Sciatic nerve (tissue), 2 donors: ENCODE measurements at places on chromosomes 11 and 22. TPM values are rescaled to one million over a fixed set of nuclear protein-coding genes. Genes with fewer than 3 reads are reported as not detected.
A peak's percentile ranks its signal among the peaks of the same experiment; 100 is the strongest.

GRCh38 chr11:121844016-121844415 lies 272.0 kb downstream of the BLID start:
- no peak for DNase-seq

GRCh38 chr11:34448223-34448994 lies 9.7 kb downstream of the CAT start:
- DNase-seq: no peak

GRCh38 chr22:47119181-47119580 lies 356.7 kb downstream of the TBC1D22A start:
- DNase-seq: no peak

The DDTL gene
- total RNA-seq: 4.0 TPM

- peak; percentile 66 for DNase-seq
Measured at GRCh38 chr11:86592659-86593451, 79.6 kb downstream of the ME3 start.

The MS4A12 gene
- not detected for total RNA-seq

- DNase-seq: no peak
Measured at GRCh38 chr11:128246364-128246801, 341.0 kb downstream of the ETS1 start.

DNA sequence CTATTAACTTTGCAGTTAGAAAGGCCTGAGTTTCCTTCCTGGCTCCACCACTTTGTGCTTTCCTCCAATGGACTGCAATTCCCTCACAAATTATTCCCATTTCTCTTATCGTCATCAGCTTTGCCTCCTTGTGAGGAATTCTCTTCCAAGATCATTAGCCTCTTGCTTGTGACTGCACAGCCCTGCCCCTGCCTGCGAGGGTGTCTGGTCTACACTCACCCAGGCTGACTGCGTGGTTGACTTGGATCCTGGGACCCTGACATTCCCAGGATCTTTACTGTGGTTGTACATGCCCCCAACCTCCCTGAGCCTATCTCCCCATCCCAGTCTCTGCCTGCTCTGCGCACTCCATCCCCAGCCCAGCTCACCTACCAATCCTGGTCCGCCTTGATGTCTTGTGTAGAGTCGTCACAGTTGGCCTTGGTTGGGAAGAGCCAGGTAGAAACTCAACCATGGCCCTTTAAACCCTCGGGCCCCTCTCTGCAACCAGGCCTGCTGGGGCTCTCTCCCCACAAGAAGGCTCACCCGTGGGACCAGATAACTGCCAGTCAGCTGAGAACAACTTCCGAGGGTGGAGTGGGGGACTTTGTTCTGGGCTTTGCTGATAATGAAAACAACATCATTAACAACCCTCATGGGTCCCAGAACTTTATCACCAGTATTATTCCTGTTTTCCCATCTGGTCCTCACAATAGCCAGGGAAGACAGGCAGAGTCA lies at the start of gene OR2AT4:
Gene OR2AT4, minus strand, starts transcription at position 421 of the 717 bp plus-strand sequence.
- DNase-seq: no peak

DNA sequence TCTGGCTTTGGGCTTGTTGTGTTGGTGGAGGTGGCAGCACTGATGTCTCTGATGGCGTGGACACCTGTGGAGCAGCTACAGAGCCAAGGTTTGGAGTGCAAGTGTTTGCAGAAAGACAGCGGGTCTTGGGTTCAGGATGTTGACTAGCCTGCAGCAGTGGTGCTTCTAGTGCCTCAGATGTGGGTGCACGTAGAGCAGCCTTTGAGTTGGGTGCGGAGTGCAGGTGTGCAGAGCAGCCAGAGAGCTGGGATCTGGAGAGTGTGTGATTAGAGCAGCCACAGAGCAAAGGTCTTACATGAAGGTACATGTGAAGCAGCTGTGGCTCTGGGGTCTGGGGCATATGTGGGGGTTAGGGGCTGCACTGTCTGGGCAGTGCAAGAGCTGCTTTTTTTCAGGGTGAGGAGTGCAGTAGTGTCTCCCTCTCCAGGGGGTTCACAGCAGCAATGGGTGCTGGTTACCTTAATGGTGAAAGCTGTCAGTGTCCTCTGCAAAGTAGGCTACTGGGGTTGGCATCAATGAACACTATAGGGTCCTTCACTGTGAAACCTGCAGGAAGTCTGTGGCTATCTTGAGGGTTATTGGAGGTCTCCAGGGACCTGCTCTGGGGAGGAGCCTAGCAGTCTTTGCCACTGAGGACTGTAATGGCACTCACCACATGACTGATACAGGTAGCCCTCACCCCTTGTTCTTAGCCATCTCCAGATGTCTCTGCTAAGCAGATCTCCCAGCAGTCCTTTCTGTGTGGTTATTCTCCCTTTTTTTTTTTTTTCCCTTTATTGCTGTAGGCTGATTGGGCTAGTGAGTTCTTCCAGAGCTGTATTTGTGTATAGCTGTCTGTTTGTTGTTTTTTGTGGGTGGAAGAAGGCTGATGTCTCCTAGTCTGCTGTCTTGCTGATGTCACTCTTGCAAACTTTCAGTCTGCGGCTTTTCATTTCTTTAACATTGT lies 14.3 kb downstream of the BIRC2 start:
- no peak for DNase-seq

GRCh38 chr11:21316591-21316990 lies 647.2 kb downstream of the NELL1 start:
- no peak for DNase-seq

GRCh38 chr22:22478470-22478869 lies 30.1 kb downstream of the ZNF280B start:
- no peak for DNase-seq

The RIMBP3B gene
- not detected for total RNA-seq

The PKNOX2 gene
- 17.3 TPM for total RNA-seq

The TTC28 gene
- 58.4 TPM for total RNA-seq

DNA sequence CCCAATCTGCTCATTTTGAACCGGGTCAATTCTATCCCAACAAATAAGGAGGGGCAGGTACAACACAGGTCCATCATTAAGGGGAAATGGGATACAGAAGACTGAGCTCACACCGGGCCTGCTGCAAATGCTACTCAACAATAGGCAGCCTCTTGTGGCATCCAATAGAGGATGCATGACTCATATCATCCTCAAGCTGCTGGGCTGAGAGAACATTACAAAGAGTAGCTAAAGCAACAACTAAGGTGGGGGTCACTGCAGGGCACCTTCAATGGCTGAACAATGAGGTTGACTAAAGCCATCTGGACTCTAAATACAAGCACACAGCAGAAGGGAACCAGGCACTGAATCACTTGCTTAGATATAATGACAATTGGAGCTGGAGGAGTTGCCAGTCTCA lies 130.1 kb upstream of the SYN3 start:
- DNase-seq: no peak

The SLC15A3 gene
- total RNA-seq: 49.4 TPM

The TMEM151A gene
- 0.31 TPM for total RNA-seq

DNA sequence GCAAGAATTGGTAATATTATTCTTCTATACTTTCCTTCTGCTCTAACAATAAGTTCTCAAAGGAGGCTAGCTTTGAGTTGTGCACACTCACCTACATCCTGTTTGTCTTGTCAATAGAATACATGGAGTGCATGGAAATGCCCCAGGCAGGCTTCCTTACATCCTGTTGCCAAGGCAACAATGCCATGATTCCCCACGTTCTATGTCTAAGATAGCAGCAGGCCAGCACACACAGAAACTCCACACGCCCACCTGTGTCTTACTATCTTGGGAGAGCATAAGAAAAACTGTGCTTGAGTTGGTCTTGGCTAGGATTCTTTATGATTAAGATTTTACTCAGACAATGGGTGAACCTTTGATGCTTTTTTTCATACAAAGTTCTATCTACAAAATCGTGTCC lies 379.2 kb downstream of the AASDHPPT start:
- DNase-seq: no peak

GRCh38 chr11:35168671-35169070 lies 29.7 kb downstream of the CD44 start:
- no peak for DNase-seq

The MFRP gene
- not detected for total RNA-seq

- no peak for DNase-seq
Measured at GRCh38 chr11:32713496-32713895, 81.0 kb downstream of the CCDC73 start.

DNA sequence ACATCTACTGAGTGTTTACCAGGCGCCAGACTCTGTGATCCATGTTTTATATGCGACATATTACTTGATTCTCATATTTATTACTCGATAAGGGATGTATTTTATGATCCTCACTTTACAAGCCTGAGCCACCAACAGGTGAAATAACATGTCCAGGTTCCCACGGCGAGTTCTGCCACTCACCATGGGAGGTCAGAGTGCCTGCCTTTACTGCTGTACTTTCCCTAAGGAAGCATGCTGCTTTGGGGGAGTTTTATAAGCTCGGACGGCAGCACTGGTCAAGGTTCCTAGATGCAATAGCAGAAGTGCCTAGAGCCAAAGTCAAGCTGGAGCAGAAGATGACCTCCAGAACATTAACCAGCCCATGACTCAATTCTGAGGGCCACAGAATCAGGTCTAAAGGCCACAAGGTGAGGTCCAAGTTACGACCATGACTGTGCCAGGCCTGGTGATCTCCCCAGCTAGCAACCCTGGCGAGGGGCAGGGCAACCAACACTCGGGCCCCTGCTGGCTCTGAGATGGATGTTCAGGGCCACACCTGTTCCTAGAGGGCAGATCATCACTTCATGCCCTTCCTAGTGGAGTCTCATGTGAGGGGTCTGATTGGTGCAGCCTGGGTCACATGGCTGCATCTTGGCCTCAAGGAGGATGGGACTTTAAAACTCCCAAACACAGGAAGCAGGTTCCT lies 14.2 kb downstream of the IFT27 start:
- peak; percentile 19 for DNase-seq

- no peak for DNase-seq
Measured at GRCh38 chr11:117826190-117826570, 1.6 kb upstream of the FXYD2 start.

The TUBA8 gene
- 3.7 TPM for total RNA-seq

The RTN3 gene
- total RNA-seq: 101 TPM

- DNase-seq: no peak
Measured at GRCh38 chr11:93143800-93144199, 54.0 kb downstream of the SLC36A4 start.

The LDLRAD3 gene
- total RNA-seq: 47.5 TPM

DNA sequence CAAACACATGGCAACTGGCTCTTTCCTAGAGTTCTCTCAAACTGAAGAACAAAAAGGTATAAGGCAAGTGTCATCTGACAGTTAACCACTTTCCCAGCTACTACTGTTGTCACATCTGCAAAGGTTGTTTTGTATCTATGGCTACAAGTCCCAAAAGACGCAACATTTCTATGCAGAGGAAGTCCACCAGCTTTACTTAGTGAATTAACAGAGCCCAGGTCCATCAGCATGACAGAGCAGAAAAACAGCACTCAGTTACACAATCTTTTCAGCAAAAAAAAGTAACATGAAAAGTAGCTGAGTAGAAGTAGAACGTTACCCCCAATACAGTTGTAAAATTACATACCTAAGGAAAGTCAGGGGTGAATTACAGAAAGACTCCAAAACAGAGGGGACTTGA lies 12.1 kb downstream of the CPSF7 start:
- DNase-seq: no peak

The FBXO3 gene
- total RNA-seq: 39.2 TPM

- DNase-seq: no peak
Measured at GRCh38 chr22:28771195-28771791, 1.2 kb upstream of the CCDC117 start.

GRCh38 chr11:130477586-130478203 lies 29.2 kb downstream of the ADAMTS15 start:
- no peak for DNase-seq

The TLCD5 gene
- 13.1 TPM for total RNA-seq

GRCh38 chr11:534396-535209 lies 773 bp downstream of the HRAS start:
- DNase-seq: peak; percentile 63

DNA sequence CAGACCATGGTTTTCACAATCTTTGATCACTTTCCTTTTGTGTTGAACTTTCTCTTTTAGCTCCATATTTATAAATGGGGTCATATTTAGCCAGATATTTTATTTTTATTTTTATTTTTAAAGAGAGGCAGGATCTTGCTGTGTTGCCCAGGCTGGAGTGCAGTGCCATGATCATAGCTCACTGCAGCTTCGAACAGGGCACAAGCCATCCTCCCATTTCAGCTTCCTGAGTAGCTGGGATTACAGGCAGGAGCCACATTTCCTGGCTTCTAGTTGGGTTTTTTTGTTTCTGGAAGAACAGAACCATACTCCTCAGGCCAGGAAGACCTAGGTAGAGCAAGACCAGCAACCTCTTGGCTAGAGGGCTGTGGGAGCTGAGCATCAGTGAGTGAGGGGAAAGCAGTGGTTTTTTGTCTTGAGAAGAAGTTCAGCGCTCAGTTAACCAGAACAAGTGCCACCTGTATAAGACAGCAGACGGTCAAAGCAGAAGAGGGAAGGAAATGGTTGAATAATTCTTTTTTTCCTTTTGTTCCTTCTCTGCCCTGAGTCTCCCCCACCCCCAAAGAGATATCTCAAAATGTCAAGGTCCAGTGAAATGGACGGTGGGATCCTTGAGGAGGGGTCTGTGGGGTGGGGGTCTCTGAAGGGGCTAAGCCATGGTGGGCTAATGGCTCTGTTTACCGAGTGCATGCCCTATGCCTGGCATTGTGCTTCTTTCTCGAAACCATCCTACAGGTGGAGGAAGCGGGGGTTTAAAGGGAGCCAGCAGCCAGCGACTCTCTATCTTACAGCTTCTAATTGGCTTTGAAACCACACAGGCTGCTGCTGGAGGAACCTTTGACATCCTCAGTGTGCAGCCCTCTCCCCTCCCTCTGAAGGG lies 63.0 kb downstream of the PTPRJ start:
- no peak for DNase-seq

The ENTHD1 gene
- total RNA-seq: 4.9 TPM

The OR52D1 gene
- not detected for total RNA-seq

The MN1 gene
- 10.4 TPM for total RNA-seq

The RIN1 gene
- 5.0 TPM for total RNA-seq

GRCh38 chr11:46336563-46337180 lies 10.6 kb upstream of the DGKZ start:
- DNase-seq: no peak

GRCh38 chr11:92867913-92868619 lies 101.4 kb upstream of the MTNR1B start:
- DNase-seq: no peak

DNA sequence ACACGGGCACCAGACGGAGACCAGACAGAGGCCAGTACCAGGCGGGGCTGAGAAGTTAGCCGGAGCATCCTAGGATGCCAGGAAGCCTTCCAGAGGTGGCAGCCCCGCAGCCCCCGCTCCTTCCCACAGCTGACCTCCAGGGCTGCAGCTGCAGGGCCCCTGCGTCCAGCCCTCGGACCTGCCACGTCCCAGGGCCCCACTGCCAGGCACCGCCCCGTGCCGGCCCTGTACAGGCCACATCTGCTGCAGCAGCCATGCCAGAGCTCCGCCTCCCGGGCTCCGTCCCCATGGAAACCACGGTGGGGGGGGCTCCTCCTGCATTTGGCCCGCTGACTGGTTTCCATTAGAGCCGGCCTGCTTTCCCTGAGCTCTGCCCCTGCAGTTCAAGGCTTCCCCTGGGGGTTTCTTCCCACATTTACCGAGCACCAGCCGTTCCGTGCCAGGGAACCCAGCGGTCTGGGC lies 62.5 kb upstream of the PPARA start:
- DNase-seq: peak; percentile 96

DNA sequence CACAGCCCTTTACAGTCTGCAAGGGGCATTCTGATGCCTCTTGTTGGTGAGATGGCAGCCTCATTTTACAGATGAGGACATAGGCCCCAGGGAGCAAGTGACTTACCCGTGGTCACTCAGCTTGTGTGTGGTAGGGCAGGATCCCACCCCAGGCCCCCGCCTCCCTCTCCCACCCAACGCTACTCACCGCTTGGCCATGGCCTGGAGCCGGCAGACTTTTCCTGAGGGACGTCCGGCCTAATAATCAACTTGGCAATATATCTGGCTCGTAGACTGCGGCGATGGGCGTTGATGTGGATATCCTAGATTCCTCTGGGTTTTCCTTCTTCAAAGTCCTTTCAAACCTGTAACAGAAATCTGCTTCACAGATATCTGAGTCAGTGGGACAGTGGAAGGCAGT lies 57.1 kb downstream of the ARHGAP8 start:
- DNase-seq: no peak
